ENCODE measurements at places on chromosomes 4 and X.

DNA sequence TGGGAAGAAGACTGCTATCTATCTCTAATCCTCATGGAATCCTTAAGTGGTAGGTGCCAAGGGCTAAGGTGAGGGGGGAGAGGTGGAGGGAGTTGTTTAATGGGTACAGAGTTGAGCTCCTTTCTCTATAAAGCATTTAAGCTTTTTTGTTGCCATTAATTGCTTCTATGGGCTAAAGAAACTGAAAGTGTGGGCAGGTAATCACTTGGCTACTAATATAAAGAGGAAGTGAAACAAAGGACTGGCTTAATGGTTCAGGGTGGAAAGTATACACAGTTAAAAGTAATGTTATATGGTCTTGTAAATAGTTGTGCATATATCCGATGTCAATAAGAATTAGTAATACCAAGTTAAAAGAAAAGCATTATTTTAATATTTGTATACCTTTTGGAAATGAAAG lies 83.9 kb downstream of the POLA1 start:
- DNase-seq = no peak

DNA sequence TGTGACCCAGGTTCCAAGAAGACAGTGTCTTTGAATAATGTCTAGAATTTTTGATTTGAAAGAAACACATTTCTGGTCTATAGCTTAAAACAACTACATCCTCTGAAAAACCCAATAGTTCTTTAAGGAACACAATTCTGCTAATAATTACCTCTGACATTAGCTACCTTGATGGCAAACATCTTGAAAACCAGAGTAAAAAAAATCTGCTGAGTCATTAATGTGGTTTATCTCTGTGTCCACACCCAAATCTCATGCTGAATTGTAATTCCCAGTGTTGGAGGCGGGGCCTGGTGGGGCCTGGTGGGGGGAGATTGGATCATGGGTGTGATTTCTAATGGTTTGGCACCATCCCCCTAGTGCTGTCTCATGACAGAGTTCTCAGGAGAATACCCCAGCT lies 1233.8 kb downstream of the NLGN4X start:
- DNase-seq = no peak

GRCh38 chr4:135065366-135065765 lies 863.8 kb upstream of the PABPC4L start:
- DNase-seq = no peak

GRCh38 chr4:153467897-153468262 lies 1.7 kb downstream of the TMEM131L start:
- DNase-seq = no peak

DNA sequence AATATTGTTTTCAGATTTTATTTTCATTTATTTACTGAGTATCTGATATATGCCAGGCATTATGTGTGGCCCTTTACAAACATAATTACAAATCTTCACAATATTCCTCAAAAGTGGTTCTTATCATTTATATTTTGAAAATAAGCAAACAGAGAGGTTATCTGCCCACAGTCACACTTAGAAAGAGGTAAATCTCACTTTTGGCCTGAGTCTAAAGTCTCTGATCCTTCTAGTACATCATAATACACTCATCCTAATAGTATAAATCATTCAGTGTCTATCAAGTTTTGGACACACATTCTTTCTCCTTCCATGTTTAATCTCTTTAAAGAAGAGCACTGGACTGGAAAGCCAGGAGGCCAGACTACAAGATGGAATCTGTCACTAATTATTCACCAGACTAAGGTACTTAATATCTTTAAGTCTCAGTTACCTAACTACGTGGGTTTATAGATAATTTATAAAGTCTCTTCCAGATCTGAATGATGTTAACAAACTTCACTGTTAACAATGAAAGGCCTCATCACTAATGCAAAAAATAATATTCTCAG lies 281.3 kb downstream of the PPP3CA start:
- no peak for DNase-seq

- no peak for DNase-seq
Measured at GRCh38 chr4:57156242-57156990, 46.2 kb upstream of the IGFBP7 start.

GRCh38 chr4:148344941-148345340 lies 97.3 kb downstream of the NR3C2 start:
- DNase-seq = no peak

DNA sequence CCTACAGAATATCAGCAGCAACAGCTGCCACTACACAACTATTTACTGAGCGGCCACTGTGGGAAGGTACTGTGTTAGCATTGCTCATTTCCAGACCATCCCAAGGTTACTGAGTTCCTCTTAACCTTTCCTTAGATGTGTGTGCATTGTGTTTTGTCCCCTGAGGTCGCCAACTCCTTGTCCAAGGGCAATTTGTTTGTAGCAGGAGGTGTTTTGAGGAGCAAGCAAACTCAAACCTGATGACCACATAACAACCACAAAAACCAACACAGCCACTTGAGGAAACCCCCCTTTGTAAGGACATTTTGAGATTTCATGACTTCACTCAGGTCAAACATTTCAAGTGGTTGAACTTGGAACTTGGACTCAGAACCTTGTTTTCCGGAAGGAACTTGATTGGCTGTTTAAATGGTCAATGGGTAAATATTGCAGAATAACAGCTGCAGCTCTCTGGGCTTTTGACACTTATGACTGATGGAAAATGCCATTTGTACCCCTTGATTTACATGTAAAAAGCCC lies 122.3 kb downstream of the MID1IP1 start:
- DNase-seq = no peak

DNA sequence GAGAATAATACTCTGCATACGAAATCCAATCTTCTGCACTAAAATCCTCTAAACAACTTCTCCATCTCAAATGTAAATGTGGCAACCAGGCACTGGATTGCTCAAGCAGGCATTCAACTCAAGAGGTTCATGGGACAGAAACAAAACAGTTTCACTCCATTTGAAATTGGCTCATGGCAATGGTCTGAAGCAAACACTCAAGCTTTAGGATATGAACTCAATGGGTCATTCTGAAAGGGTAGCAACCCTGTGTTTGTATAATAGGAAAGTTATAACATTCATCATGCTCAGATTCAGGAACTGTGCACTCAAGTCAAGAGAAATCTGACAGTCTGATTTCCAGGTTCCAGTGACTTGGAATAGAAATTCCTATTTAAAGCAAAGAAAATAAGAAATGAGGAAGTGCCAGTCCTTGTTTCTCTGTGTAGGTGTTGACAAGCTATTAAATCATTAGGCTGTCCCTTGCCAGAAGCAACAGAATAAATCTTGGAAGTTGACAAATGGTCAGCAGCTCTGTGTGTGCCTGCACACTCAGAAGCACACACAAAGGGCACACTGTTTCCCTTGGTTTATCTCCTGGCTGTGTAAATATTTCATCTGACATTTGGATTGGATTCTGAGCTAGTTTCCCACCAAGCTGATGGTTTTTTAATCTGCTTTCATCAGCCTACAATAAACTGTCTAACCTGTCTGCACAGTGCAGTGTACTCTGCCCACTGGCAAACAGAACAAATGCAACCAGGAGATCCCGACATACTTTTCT lies 75.9 kb upstream of the CITED1 start:
- DNase-seq = no peak

DNA sequence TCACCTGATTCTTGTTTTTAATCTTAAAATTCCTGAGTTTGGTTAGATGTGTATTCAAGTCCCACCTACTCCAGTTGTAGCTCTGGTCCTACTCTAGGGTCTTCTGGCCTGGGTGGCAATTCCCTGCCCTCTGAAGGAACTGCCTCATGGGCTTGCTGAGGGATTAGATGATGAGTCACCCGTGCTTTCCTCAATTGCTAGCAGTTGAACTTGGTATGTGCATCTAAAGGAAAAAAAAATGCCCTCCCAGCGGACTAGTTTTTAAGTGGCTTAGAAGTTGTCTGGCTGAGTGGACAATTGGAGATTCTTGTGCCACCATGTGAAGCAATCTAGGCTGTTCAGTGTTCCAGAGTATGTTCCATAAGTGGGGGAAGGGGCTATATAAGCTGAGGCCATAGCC lies 127.0 kb downstream of the CCNG2 start:
- DNase-seq = no peak

- no peak for DNase-seq
Measured at GRCh38 chr4:22410645-22411247, 105.1 kb downstream of the ADGRA3 start.

GRCh38 chr4:101960431-101960830 lies 169.9 kb downstream of the BANK1 start:
- no peak for DNase-seq

GRCh38 chrX:57573754-57574153 lies 18.1 kb upstream of the ZXDB start:
- DNase-seq = no peak

- DNase-seq = no peak
Measured at GRCh38 chrX:119495734-119496726, 27.8 kb downstream of the SLC25A5 start.

DNA sequence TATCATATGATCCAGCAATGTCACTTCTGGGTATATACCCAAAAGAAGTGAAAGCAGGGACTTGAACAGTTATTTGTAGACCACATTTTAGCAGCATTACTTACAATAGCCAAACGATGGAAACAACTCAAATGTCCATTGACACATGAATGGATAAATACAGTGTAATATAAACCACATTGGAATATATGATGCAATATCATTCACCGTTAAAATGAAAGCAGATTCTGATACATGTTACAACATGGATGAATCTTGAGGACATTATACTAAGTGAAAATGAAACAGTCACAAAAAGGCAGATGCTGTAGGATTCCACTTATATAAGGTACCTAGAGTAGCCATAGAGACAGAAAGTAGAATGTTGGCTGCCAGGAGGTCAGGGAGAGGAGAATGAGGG lies 130.5 kb upstream of the SMAD1 start:
- no peak for DNase-seq

- DNase-seq = no peak
Measured at GRCh38 chr4:80360900-80361299, 25.4 kb downstream of the CFAP299 start.

- no peak for DNase-seq
Measured at GRCh38 chr4:81632581-81633299, 161.0 kb upstream of the RASGEF1B start.

DNA sequence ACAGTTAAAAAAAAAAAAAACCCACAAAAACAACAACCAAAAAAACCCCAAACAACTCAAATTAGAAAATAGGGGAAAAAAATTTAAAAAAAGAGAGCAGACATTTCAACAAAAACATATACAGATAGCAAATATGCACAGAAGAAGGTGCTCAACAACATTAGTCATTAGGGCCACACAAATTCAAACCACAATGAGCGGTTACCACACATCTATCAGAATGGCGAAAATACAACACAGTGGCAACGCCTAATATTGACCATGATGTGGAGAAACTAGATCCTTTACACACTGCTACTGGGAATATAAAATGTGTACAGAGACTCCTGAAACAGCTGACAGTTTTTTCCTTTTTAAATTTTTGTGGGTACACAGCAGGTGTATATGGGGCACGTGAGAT lies 19.4 kb downstream of the LYAR start:
- no peak for DNase-seq

GRCh38 chr4:153792618-153793247 lies 3.9 kb upstream of the SFRP2 start:
- DNase-seq = no peak

DNA sequence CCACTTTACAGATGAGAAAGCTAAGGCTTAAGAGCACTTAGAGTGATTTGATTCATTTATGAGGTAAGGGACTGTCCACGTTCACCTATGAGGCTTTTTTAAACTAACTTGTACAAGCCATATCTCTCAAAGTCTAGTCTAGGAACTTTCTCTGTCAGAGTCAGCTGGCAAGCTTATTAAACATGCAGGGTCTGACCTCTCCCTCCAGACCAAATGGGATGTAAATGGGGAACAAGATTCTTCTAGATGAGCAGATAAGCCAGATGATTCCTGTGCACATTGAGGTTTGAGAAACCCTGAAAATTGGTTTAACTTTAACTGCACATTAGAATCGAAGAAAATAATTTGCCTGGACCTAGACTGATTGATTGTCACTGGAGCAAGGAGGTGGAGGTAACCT lies 160.0 kb upstream of the SPRY1 start:
- no peak for DNase-seq

GRCh38 chrX:33589316-33589715 lies 378.0 kb upstream of the DMD start:
- no peak for DNase-seq

DNA sequence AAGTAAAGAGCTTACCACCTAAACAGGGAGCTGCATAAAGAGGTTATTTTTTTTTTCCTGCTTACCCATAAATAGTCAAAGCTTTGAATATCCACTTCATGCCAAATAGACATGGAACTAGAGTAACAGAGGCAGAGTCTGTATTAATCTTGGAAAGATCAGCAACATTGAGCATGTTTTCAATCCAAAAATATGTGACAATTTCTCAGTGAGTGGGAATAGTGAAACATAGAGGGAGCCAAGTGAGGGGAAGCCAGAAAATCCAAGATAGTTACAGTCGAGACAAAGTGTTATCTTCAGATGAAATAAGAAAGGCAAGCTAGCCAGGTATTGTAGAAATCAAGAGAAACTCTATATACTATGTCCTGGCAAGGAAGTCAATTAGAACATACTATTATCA lies 122.3 kb upstream of the TACR3 start:
- DNase-seq = no peak

GRCh38 chr4:123359449-123360315 lies 36.9 kb upstream of the SPRY1 start:
- no peak for DNase-seq
